ENCODE measurements at places on chromosomes 12 and 14.

DNA sequence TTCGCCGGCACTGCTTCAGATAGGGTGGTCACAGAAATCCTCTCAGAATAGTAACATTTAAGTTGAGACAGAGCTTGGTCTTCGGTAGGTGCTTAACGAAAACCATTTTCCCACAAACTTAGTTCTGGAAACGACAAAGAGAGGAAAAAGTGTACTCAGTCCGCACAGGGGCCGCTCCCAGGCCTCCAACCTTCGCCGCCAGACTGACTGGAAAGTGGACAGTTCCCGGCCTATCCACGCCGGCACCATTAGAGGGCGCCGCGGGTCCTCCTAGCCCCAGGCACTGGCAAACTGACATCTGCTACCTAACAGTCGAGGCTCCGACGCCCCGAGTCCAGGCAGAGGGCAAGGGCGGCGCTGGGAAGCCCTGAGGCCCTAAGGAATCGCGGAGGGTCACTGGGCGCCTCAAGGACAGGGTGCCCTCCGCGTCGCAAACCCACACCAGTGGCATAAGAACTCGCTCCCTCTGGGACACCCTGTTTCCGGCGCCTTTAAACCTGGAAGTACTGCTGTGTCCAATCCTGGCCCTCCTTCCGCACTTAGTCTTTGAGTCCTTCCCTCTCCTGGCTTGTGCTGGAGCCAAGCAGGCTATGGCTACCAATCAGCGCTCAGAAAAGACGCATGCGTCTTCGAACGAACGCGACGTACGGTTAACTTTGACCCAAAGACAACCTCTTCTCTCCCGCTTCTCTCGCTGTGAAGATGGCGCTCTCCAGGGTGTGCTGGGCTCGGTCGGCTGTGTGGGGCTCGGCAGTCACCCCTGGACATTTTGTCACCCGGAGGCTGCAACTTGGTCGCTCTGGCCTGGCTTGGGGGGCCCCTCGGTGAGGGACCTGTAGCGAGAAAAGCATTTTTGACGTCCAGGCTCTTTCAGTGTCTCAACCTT, at the start of gene LETMD1:
LETMD1 (plus strand) TSS at position 673 of the 886 bp plus-strand sequence; CDS start at position 703, 30 bp downstream.
- peak; percentile 99 for DNase-seq

DNA sequence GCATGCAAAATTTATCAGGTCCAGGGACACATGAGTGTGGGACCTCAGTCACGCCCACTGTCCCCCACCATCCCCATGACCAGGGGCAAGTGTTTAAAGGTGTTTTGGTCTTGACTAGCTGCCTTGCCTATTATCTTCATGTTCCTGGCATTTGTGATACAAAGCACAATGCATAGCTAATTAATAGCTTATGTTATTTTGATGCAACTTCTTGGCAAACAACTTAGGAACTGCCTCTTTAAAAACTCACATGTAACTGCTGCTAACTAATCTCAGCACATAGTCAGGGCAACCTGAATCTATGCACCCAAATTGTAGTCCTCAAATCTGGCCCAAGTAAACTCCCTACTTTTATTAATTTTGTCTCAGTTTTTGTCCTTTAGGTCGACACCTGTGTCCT, 7.4 kb upstream of the OR6J1 start:
- DNase-seq, result no peak

DNA sequence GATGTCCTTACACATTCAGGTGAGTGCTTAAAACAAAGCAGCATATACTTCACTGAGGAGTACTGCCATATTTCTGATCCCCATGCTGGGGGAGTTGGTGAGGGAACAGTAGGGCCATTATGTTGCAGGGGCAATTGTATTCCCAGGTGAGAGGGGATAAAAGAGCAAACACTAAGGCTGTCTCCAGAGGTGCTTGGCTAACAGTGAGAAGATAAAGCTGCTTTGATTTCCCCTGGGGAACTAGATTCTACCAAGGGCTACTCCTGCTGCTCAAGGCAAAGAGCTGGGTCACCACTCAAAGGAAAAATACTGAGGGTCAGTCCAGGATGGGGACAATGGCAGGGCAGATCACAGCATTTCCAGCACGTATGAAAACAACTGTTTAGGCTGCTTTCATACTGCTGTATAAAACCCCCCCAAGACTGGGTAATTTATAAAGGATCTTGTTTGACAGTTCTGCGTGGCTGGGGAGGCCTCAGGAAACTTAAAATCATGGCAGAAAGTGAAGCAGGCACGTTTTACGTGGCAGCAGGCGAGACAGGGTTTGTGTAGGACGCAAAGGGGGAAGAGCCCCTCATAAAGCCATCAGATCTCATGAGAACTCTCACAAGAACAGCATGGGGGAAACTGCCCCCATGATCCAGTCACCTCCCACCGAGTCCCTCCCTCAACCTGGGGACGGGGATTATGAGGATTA, 47.8 kb upstream of the OR5AU1 start:
- DNase-seq, result no peak

- no peak for DNase-seq
Observed at GRCh38 chr14:92464156-92464555, 49.4 kb upstream of the RIN3 start.

DNA sequence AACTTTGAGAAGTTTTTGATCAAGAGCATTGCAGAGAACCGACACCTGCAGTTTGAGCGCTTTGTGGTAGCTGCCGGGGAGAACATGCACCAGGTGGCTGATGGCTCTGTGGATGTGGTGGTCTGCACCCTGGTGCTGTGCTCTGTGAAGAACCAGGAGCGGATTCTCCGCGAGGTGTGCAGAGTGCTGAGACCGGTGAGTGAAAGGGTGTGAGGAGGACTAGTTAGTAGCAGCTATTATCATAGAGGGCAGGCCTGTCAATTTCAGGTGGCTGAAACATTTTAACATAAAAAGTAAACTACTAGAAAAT, 27.0 kb upstream of the HIGD1C start:
- DNase-seq, result peak; percentile 25

GRCh38 chr12:106583242-106584103, 669 bp downstream of the RFX4 start:
- DNase-seq, result peak; percentile 8

- peak; percentile 13 for DNase-seq
Observed at GRCh38 chr12:19572920-19573558, 133.7 kb downstream of the AEBP2 start.

GRCh38 chr14:25048170-25049016, 1.6 kb downstream of the STXBP6 start:
- no peak for DNase-seq

- DNase-seq, result no peak
Observed at GRCh38 chr14:90341784-90342183, 10.0 kb upstream of the NRDE2 start.

GRCh38 chr12:120798696-120799095, 73.1 kb downstream of the ACADS start:
- no peak for DNase-seq

GRCh38 chr14:91303091-91303923, 58.8 kb upstream of the GPR68 start:
- DNase-seq, result no peak

DNA sequence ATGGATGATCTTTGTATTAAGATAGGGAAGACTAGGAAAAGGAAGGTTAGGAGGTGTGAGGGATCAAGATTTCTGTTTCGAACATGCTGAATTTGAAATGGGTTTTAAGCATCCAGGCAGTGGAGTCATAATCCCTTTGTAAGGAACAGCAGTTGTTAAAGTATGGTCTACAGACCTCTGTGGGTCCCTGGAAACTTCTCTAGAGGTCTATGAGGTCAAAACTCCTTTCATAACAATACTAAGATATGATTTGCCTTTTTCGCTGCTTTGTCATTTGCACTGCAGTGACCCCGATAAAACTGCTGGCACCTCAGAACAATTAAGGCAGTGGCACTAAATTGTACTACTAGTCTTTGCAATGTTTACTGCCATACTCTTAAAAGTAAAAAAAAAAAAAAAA, 1.5 kb downstream of the RAD51AP1 start:
- no peak for DNase-seq

GRCh38 chr12:82383930-82384552, 25.7 kb downstream of the METTL25 start:
- DNase-seq, result peak; percentile 10

DNA sequence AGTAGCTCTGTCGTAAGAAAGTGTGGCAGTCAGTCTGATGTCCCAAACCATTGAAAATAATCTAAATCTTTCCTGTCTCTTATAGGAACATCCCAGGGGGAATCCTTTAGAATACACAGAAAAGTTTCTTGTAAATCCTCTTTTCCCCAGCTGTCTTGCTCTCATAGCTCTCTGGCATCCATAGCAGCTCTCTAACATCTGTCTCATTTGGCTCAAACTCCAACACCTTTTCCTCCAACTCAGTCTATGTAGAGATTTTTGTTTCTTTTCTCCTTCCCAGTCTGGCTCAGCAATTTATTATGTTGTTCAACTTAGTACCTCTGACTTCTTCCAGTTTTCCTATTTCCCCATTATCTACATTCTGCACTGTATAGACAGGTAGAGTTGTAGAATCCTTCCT, 84.4 kb upstream of the NEDD1 start:
- no peak for DNase-seq

DNA sequence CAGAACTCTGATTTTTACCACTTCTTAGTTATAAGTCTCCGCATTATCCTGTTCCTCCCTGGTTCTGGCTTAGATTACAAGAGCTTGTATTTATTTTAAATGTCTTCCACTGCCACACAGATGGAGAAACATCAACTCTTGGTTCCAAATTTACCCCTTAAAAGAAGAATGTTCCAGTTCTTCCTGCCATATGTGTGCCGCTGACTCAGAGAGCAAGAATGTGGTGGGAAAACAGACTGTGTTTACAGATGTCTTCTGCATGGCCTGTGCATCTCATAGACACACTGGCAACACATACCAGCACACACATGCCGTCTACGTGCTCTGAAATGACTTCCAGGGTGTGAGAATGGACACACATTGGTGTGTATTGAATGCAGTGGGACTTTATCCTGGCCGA, 383.0 kb downstream of the LRIG3 start:
- no peak for DNase-seq

DNA sequence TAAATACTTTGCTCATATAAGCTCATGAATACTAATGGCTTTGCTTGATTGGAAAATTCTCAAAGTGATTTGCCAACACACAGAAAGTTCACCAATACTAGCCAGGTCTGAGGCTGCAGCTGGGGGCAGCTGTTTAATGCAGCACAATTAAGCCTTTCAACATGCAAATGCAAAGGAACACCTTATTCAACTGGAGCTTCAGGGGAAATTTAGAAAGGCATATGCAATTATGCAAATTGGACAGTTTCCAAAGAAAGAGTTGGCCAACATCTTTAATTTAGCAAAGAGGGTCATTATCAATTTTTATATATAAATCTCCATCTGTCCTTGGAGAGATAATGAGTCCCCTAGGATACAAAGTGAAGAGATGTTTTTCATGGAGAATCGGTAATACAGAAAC, 40.2 kb upstream of the OTOGL start:
- no peak for DNase-seq

- DNase-seq, result peak; percentile 93
Observed at GRCh38 chr12:121795034-121795968, 1.8 kb upstream of the RHOF start.

- DNase-seq, result no peak
Observed at GRCh38 chr14:92934196-92935085, 11.5 kb downstream of the CHGA start.

DNA sequence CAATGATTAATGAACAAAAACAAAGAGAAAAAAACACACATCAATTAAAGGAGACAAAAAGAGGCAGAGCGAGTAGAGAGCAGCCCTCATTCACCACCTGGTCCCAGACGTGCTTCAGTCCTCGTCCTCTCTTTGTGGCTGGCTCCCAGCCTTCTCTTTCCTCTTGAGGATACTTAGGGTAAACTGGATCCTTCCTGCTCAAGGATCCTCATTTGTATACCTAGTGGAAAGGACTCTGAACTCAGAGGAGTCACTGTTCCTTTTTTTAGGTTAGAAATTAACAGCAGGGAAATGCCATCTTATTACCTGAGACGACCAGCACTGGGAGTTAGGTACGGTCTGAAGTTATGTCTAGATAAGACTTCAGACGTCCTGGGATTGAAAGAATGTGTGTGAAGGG, 9.7 kb downstream of the MLEC start:
- no peak for DNase-seq

DNA sequence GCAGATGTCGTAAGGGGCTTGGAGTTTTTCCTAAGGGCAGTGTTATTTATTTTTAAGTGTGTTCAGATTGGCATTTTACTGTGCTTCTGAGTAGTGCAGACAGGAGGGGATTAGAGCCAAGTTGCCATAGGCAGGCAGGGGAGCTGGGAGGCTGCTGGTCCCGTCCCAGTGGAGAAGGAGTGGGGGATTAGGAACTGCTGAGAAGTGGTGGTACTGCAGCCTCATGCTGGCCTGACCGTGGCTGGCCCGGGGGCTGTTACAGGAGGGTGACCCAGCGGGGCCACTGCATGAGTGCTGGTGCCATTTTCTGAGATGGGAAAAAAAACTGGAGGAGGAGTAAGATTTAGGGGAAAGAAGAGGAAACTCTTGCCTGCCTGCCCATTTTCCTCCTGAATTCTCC, 52.3 kb upstream of the DLK1 start:
- no peak for DNase-seq

- DNase-seq, result no peak
Observed at GRCh38 chr12:115149685-115150378, 465.9 kb upstream of the TBX3 start.

- DNase-seq, result no peak
Observed at GRCh38 chr12:123238961-123239360, 5.7 kb downstream of the MTRFR start.

DNA sequence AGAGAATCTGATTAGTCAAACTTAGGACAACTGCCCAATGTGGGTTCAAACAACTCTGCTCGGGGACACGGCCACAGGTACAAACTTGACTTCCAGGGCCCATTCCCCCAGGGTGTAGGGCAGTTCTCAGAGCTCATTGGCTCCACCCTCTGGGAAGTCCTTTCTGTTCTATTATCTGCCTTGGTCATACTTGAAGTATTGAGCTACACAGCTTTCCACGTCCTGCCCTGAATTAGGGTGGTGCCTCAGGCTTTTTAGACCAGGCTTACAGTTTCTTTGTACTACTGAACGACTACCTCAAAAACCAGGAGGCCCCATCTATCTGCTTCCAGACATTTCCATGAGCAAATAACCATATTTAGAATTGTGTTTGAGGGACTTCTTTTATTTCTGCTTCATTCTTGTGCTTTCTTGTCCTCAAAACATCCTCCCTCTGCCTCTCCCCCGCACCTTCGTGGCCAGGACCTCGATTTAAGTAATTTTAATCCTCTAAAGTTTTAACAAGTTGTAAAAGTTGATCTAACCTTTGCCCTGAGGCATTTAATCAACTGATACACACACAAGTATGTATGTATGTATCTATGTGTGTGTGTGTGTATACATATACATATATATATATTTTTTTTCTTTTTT, 281.7 kb upstream of the AMIGO2 start:
- DNase-seq, result peak; percentile 55

DNA sequence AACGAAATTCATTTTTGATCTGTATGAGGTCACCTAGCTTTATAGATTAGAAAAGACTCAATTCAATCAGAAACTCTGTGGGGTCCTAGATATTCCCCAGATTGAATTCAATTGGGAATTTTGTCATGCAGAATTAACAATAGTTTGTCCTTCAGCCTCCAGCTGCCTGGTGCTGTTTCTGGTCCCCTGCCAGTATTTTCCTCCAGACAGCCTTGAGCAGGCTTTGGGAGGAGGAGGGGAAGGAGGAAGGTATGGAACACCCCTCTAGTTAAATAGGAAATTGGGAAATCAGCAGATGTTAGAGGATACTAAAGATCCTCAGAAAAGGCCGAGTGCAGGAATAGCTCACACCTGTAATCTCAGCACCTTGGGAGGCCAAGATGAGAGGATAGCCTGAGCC, 10.6 kb downstream of the GRIP1 start:
- DNase-seq, result no peak
